Activated CD4-positive, alpha-beta T cell treated with anti-CD3 and anti-CD28 coated beads for 24 hours (primary cell): ENCODE measurements at places on chromosomes 13 and 19.

GRCh38 chr13:31908696-31909411, 122.7 kb upstream of the FRY start:
- no peak for DNase-seq

- DNase-seq = no peak
Measured at GRCh38 chr13:50711996-50712395, 131.5 kb downstream of the DLEU7 start.

GRCh38 chr19:46221981-46222610, 7.4 kb upstream of the IGFL1 start:
- DNase-seq = no peak

DNA sequence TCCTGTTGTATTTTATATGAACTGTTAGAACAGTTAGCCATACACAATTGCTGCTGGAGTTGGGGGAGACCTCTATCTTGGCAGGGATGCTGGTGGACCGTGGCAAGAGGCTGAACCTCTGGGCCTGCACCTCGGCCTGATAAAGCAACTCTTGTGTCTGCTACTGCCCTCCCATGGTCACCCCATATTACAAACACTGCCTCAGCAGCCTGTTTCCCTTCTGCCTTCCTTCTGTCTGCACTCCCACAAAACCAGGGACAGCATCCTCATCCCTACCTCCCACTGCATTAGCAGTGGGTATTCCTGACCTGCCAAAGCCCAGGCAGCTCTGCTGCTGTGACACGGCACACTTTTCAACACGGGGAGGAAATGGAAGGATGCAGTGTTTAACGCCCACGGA, 456.4 kb downstream of the FGF14 start:
- DNase-seq = no peak

DNA sequence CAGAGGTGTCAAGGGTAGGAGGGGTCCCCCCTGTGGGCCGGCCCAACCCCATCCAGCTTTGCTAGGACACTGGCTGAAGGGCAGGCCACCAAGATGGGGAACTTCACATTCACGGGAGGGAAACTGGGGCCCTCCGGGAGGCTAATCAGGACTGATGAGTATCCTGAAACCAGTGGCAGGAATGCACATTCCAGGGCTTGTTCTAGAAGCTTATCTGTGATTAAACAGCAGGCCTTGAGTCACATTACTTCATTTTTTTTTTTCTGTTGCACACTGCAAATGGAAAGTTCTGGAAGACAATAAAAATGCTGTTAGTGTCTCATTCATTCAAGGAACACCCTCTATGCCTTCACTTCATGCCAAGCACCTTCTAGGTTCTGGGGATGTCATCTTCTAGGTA, 15.5 kb upstream of the SIGLEC11 start:
- no peak for DNase-seq

GRCh38 chr13:113076681-113077401, 28.8 kb upstream of the F7 start:
- DNase-seq = no peak

GRCh38 chr19:34383599-34383998, 18.6 kb downstream of the GPI start:
- DNase-seq = no peak

- DNase-seq = no peak
Measured at GRCh38 chr13:105349082-105349723, 1186.3 kb downstream of the EFNB2 start.

- DNase-seq = no peak
Measured at GRCh38 chr19:30651066-30651465, 278.9 kb downstream of the ZNF536 start.
